ENCODE measurements at places on chromosomes 13 and 19. TPM values are rescaled to one million over a fixed set of nuclear protein-coding genes. Genes with fewer than 3 reads are reported as not detected.

Gene CNN1
- 93.9 TPM for total RNA-seq

GRCh38 chr19:55418185-55418584 lies 10.6 kb upstream of the UBE2S start:
- DNase-seq: peak; percentile 68
- H3K27ac ChIP-seq: no peak overlapping the region
- no peaks in the 10 kb centered on the region for H3K4me1 ChIP-seq
- H3K36me3 ChIP-seq: no peaks in the 10 kb centered on the region
- H3K27me3 ChIP-seq: peaks cover 7% of the 10 kb centered on the region

GRCh38 chr19:38949580-38950367 lies 19.0 kb downstream of the MRPS12 start:
- no peaks in the 10 kb centered on the region for H3K27me3 ChIP-seq
- no peak overlapping the region for H3K27ac ChIP-seq
- DNase-seq: peak; percentile 68
- no peak overlapping the region for H3K4me3 ChIP-seq
- no peaks in the 10 kb centered on the region for H3K36me3 ChIP-seq
- no peaks in the 10 kb centered on the region for H3K4me1 ChIP-seq

DNA sequence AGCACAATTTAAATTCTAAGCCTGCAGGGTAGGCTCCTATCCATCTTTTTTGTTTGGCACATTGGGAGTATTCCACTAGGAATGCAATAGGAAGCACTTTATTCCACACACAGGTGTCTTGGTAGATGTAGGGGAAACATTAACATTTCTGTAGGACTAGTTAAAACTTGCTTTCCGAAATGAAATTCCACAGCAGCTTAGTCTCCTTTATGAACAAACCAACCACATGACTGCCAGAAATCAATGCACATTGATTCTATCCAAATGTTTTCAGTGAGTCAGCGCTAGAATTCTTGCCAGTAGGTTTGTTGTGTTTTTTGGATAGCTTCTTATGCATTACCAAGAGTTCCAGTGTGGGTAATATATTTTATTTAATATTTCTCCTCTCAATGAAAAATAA lies 207.9 kb upstream of the CSNK1A1L start:
- H3K27ac ChIP-seq: no peak overlapping the region
- no peak for DNase-seq
- no peak overlapping the region for H3K4me3 ChIP-seq
- H3K4me1 ChIP-seq: no peaks in the 10 kb centered on the region
- no peaks in the 10 kb centered on the region for H3K27me3 ChIP-seq
- H3K36me3 ChIP-seq: no peaks in the 10 kb centered on the region

Measured in SJSA1 (cell line).